Metanephros (tissue), 2 donors: ENCODE measurements at places on chromosomes 16 and 17. TPM values are rescaled to one million over a fixed set of nuclear protein-coding genes. Genes with fewer than 3 reads are reported as not detected.

The AKAP1 gene
- 52.0 TPM for total RNA-seq

The TEKT3 gene
- total RNA-seq, result 1.3 TPM

The SHISA6 gene
- total RNA-seq, result 1.2 TPM

The CAPNS2 gene
- total RNA-seq, result 0.58 TPM

The CES1 gene
- 3.4 TPM for total RNA-seq

The CPHXL2 gene
- total RNA-seq, result not detected

The DNAI2 gene
- not detected for total RNA-seq

The KRTAP9-2 gene
- not detected for total RNA-seq

The ABCC3 gene
- 13.5 TPM for total RNA-seq

The CFAP52 gene
- 1.1 TPM for total RNA-seq

The SNX20 gene
- total RNA-seq, result 2.2 TPM

The TBX21 gene
- total RNA-seq, result 0.18 TPM

The SPATA22 gene
- 0.35 TPM for total RNA-seq

The CD7 gene
- 1.4 TPM for total RNA-seq

The SHISA9 gene
- 4.8 TPM for total RNA-seq

The CAVIN1 gene
- total RNA-seq, result 111 TPM

The CD68 gene
- 16.2 TPM for total RNA-seq

The KRTAP4-9 gene
- total RNA-seq, result not detected

The TBC1D10B gene
- 30.4 TPM for total RNA-seq

The EME2 gene
- total RNA-seq, result 20.1 TPM

The PYY gene
- total RNA-seq, result not detected

The SLC5A10 gene
- 0.82 TPM for total RNA-seq

The MAPT gene
- 8.3 TPM for total RNA-seq

The RNF222 gene
- not detected for total RNA-seq

The KRTAP3-3 gene
- total RNA-seq, result not detected

The SGF29 gene
- total RNA-seq, result 18.4 TPM

The BAIAP3 gene
- 12.2 TPM for total RNA-seq

The TMC5 gene
- 1.1 TPM for total RNA-seq

The SLC13A5 gene
- 2.0 TPM for total RNA-seq

The ADAM11 gene
- total RNA-seq, result 3.0 TPM

The ASGR1 gene
- total RNA-seq, result 5.5 TPM

The GAS2L2 gene
- 0.06 TPM for total RNA-seq

The PGAP6 gene
- total RNA-seq, result 54.2 TPM

The CDH15 gene
- 18.3 TPM for total RNA-seq

The SOX8 gene
- total RNA-seq, result 8.5 TPM

The ITGB4 gene
- 9.5 TPM for total RNA-seq

The OVCA2 gene
- 14.7 TPM for total RNA-seq

The C17orf50 gene
- not detected for total RNA-seq

The MPV17L gene
- total RNA-seq, result 8.2 TPM

The NPIPA5 gene
- total RNA-seq, result not detected

The FBXW10B gene
- total RNA-seq, result 0.41 TPM
